GM13977 (cell line): ENCODE measurements at places on chromosomes 13 and 19.
A peak's percentile ranks its signal among the peaks of the same experiment; 100 is the strongest.

- DNase-seq = no peak
These were observed 58.1 kb upstream of the SIAH3 start for GRCh38 chr13:45909673-45910072.

DNA sequence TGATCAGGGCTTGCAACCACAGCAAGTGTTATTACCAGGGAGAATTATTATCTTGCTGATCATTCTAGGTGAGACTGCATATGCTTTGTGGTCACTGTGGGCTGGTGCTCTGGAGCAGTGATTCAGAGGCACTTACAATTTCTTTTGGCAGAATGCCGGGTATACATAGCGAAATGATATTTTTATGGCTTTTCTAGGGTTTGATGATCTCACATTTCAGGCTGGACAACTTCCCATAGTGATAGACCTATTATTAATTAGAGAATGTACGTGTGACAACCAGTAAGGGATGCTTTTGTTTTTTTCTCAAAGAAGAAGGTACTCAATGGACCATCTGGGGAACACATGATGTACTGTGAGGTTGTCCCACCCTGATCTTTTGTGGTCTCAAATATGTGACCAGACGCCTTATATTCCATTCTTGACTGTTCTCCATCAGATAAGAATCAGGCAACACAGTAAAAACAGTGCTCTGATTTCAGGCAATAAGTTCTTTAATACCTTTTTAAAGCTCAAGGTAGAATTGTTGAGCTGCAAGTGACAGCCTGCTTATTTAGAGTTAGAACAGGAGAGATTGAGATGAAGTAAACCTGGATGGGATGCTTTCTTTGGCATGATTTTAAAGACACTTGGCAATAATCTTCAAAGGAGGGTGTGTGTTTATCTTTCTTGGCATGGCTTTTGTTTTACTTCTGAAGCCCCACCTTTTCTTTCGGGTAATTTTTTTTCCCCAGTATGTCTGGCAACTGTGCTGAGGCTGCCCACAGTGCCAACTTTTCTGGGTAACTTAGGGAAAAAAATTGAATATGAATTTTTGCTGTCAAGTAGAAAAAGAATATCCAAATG is 27.4 kb upstream of the SCEL start:
- no peak for DNase-seq

DNA sequence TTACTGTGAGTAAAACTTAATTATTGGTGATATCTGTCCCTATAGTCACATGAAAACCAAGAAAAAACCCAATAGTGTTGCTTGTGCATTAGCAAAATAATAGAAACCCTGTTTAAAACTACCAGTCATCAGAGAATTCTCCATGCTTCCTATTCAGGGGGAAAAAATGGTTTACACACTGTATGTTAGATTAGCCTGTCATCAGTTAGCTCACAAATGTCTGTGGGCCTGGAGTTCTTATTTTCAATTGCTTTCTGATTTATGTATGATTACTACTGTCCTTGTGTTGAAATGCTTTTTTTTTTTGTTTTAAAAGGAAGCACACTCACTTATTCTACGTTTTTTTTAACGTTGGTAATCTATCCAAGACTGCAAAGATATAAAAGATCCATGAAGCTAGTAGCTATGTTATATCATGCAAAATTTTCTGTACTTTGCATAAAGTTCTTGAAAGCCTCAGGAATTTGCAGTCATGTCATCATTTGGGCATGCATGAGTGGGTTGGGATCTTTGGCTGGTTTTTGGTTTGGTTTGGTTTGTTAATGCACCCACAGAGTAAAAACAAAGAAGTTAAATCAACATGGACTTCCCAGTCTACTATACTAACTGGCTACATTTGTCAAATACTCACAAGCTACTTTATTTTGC is 25.9 kb downstream of the RXFP2 start:
- DNase-seq = no peak

- DNase-seq = no peak
These were observed 93.0 kb upstream of the ARGLU1 start for GRCh38 chr13:106660746-106661625.

DNA sequence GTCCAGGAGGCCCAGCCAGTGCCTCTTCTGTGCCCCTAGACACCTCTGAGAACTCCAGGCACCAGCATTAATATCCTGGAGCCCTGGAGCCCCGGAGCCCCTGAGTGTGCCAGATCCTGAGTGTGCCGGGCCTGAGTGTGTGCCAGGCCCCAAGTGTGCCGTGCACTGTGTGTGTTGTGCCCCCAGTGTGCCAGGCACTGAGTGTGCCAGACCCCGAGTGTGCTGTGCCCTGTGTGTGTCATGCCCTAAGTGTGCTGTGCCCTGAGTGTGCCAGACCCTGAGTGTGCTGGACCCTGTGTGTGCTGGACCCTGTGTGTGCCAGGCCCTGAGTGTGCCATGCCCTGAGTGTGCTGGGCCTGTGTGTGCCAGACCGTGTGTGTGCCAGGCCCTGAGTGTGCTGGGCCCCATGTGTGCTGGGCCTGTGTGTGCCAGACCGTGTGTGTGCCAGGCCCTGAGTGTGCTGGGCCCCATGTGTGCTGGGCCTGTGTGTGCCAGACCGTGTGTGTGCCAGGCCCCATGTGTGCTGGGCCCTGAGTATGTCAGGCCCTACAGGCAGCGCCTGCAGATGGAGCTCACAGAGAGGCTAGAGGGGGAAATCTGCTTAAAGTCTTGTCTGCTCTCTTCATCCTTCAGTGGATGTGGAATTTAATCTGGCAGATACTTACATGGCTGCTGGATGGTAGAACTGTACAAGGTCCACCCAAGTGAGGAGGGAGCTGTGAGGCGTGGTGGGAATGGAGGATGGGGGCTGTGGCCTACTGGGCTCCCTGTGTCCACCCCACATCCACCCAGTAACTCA is 53.9 kb downstream of the C13orf46 start:
- DNase-seq = no peak

- no peak for DNase-seq
These were observed 11.1 kb downstream of the LYL1 start for GRCh38 chr19:13091400-13092157.

GRCh38 chr19:19538061-19538784 is at the start of gene CILP2:
Gene CILP2 (plus strand): TSS chr19:19538265. CDS start chr19:19538350, 85 bp downstream.
- peak; percentile 83 for DNase-seq

GRCh38 chr19:56405062-56405461 is 930 bp downstream of the ZNF583 start:
- DNase-seq = no peak

GRCh38 chr13:94967183-94968039 is 255.1 kb upstream of the SOX21 start:
- peak; percentile 59 for DNase-seq

DNA sequence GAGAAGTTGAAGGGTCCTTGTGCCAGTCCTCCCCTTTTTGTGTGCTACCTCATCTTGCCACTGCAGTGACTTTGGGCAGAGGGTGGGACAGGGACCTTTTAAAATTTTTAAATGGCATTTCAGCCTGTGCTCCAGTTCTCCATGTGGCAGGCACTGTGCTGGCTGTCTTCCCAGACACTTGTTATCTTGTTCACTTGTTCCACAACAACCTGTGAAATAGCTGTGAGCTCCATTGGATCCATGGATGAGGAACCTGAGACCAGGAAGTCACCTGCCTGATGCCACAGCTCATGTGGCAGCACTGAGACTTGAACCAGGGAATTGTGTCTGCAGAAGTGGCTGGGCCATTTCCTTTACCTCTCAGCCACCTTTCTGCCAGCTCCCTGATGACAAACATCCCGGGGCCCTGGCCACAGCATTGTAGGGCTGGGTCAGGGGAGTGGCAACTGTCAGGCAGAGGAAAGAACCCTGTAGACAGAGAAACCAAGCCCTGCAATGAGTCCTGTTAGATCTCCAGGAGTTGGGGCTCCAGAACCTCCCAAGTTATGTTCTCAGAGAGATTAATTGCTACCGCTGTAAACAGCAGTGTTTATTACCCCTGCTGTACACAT is 6.4 kb downstream of the EGLN2 start:
- DNase-seq = no peak

DNA sequence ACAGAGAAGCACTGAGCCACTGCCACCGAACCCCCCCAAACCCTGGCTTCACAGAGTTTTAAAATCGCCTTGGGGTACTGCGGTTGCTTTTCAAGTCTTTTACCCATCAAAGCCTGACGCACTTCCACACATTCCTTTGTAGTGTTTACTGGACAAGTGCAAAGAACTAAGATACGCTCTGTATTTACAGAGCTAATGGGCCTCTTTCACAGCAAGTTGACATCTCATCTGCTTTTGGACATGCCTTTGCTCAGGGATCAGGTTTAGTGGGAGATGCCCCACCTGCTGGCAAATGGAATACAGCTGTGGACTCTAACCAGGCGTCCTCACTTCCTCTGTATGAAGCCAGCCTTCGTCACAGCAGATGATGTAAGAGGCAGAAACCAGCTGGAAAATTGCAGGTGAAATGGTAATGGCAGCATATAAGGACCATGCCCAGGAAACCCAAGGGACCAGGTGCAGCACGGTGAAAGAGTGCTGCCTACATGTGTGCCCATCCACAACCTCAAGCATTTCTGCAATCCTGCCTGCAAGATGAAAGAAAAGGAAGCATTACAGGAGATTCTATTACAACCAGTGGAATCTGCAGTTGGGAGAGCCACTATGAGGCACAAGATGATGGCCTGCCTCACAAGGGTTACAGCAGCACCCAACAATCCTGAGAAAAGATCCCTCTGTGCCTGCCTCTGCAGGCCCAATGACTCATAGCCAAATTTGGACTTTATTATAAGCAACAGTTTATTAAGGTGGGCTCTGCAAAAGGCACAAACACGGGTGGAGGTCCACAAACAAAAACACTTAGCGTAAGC is 34.7 kb downstream of the BRD4 start:
- DNase-seq = no peak

DNA sequence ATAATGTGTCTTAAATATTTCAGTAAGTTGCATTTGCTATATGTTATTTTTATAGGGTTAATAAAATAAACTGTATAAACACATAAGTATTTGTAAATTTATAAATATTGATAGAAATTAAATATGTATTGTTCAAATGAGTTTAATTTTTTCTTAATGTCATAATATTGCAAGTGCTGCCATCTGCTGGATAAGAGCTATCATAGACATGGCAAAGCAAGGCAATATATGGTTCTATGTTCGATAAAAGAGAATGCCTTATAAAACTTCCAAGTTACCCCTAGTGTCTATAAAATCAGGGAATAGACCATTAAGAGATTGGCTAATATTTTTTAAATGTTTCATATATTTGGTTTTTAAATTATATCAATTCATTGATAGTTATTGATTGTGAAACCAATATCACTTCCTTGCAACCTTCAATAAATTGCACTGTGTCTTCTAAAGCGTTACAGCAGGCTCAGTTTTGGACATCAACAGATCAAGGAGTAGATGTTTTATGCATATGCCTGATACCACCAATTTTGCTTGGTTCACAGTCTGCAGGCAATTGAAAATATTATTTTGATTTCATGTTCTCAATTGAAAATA is 29.0 kb upstream of the SLITRK6 start:
- DNase-seq = peak; percentile 6

DNA sequence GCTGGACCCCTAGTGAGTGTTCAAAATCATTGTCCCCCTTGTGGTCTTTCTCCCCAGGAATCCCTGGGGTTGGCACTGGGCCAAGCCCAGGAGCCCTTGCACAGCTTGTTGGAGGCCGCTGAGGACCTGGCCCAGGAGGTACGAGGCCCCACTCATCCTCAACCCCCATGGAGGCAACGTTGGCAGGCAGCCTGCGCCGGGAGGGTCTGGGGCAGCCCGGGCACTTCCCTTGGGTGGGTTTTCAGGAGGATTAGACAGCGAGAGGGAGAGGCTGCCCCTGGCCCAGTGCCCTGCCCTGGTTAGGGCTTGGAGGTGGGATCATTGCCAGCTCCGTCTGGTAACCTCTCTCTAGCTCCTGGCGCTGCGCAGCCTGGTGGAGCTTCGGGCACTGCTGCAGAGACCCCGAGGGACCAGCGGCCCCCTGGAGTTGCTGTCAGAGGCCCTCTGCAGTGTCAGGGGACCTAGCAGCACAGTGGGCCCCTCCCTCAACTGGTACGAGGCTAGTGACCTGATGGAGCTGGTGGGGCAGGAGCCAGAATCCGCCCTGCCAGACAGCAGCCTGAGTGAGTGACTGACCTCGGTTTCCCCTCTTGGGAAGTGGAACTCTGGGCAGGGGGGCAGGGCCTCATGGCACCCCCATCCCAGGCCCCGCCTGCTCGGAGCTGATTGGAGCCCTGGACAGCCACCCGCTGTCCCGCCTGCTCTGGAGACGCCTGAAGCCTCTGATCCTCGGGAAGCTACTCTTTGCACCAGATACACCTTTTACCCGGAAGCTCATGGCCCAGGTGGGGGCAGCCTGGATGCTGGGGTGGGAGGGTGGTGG is 3.0 kb downstream of the ABCA7 start:
- DNase-seq = no peak

GRCh38 chr13:46983881-46984280 is 87.0 kb upstream of the HTR2A start:
- DNase-seq = peak; percentile 28
